ENCODE measurements at places on chromosomes 4 and X.

DNA sequence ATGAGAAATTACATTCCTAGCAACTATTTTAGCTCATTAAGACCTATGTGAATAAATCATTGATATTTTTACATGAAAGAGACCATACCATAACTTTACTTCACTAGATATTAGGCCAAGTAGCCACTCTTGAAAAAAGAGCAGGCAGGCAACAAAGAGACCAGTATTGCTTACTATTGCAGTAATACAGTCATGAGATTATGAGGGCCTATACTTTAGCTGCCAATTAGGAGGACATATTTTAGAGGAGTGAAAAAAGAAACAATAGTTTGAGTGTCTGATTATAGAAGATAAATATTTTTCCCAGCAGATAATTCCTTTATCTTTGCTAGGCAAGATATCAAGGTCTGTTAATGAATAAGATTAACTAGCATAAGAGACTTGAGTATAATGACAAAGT, 739.0 kb downstream of the GRID2 start:
- no peak for DNase-seq

- no peak for DNase-seq
Observed at GRCh38 chr4:149116806-149117205, 674.6 kb upstream of the NR3C2 start.

DNA sequence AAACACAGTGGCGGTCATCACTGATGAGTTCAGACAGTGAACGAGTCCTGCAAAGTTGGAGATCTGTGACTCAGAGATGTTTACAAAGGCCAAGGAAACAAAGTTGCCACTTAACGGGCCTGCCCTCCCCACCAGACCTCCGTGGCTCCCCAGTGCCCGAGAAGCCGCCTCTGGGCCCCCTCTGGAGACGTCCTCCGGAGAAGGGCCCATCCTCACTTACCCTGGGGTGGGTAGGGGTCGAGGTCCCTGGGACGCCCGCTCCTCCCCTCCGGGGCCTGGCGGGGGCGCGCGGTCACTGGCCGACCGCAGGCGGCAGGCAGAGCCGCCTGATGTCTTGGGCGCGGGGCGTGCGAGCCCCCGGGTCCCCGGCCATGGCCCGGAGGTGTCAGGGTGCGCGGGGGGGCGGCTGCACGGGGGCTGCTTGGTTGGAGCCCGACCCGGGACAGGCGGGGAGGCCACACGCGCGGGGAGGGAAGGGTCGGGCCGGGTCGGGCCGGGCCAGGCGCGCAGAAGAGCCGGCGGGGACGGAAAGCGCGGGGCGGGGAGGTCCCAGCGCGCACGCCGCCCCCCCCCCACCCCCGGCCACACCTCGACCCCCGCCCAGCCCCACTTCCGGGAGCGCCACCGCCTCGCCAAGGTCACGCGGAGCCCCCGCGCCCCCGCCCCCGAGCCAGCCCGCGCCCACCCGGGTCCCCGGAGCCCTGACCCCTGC, 529 bp downstream of the DHRSX start:
- DNase-seq: no peak

GRCh38 chr4:183589461-183590099, 69.4 kb downstream of the RWDD4 start:
- no peak for DNase-seq

DNA sequence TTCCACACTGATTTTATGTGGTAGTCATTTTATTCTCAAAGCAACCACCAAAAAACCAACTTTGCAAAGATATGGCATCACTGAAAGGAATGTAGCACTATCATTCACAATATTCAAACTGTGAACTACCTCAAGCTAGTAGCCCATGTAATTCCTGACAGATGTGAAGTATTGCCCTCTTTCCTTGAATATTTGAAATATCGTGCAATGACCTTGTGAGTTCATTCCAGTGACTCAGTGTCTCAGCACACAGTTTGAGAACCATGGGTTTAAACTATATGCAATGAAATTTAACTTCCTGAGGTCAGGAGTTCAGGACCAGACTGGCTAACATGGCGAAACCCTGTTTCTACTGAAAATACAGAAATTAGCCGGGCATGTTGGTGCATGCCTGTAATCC, 20.9 kb upstream of the IQCM start:
- no peak for DNase-seq

GRCh38 chr4:144985014-144985413, 113.0 kb downstream of the ANAPC10 start:
- no peak for DNase-seq

GRCh38 chr4:87973283-87974169, 2.0 kb upstream of the SPP1 start:
- DNase-seq: no peak

- DNase-seq: no peak
Observed at GRCh38 chr4:65599340-65599739, 70.9 kb downstream of the EPHA5 start.

GRCh38 chr4:104022226-104022625, 302.4 kb upstream of the TACR3 start:
- no peak for DNase-seq

DNA sequence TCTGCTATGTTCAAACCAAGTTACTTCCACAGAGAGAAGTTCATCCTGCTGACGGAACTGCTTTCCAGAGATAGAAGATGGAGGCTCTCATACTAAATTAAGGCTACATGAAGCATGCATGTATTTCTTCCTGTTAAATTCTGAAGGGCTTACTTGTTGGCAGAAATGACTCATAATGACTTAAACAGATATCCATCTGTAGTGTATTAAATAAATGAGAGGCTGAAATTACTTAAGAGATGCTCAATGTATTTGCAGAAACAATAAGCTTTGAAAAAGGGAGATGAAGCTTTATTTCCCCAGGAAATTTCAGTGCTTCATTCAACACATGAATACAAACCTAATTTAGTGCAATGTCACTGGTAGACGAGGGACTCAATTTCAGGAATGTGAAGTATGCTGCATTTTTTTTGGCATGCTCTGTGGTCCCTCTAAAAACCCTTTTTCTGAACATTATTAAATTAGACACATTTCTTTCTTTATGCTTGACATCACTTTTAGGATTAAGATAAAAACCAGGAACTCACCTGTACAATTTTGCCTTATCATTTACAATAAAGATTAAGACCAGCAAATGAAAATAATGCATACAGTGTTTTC, 759.1 kb upstream of the POU3F4 start:
- no peak for DNase-seq

DNA sequence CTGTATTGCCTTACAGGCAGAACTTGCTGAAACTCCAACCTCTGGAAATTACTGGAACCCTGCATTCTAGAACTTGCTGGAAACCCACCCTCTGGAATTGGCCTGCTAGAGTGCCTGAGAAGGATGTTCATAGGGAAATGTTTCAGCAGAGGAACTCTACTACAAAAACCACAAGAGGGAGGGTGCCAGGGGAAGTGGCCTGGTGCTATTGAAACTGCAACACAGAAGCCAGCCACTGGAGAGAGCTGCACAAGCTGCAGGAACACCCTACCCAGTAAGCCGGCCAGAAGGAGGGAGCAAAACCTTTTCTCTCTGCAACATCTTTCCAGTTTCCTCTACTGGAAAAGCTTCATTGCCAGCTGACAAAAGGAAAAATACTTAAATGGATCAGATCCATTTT, 2.5 kb upstream of the BRWD3 start:
- no peak for DNase-seq

- DNase-seq: no peak
Observed at GRCh38 chr4:80008351-80008750, 64.7 kb downstream of the ANTXR2 start.

GRCh38 chrX:152137771-152138387, 498 bp downstream of the MAGEA10 start:
- no peak for DNase-seq

DNA sequence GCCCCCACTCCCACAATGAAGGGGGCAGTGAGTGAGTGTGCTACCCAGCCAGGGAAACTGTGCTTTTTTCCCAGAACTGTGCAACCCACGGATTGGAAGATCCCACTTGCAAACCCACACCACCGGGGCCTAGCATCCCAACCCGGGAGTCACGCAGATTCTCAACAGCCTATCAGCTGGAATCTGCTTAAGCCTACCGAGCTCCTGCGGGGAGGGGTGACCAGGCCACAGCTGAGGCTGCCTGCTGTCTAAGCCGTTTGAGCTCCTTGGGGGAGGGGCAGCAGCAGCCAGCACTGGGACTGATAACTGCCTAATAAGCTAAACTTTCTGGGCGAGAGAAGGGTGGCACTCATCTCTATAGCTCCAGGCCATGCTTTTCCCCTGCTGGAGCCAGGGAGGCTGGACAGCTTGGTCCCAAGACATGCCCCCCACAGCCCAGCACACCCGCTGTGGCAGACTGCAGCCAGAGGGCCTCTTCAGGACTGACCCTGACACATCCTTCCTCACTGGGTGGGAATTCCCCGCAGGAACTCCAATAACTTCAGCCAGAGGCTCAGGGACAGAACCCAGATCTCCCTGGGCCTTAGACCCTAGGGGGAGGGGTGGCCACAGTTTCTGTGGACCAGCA, 161.3 kb upstream of the MAGEB18 start:
- DNase-seq: no peak

GRCh38 chr4:84796394-84796793, 170.1 kb downstream of the WDFY3 start:
- no peak for DNase-seq

- DNase-seq: no peak
Observed at GRCh38 chrX:27600686-27601085, 10.5 kb downstream of the DCAF8L2 start.

GRCh38 chr4:14445882-14446281, 556.4 kb upstream of the CPEB2 start:
- no peak for DNase-seq

DNA sequence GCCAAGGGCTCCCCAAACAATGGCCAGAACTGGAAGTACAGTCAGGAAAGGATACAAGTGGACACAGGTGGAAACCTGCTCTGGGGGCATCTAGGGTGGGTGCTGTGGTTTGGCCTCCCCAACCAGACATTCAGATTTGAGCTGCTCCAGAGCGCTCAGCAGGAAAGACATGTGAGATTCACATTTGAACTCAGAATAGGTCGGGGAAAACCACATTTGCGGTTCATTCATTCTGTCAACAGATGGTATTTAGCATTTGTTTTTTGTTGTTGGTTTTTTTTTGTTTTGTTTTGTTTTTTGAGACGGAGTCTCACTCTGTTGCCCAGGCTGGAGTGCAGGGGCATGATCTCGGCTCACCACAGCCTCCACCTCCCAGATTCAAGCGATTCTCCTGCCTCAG, 44.0 kb downstream of the STEEP1 start:
- DNase-seq: no peak

DNA sequence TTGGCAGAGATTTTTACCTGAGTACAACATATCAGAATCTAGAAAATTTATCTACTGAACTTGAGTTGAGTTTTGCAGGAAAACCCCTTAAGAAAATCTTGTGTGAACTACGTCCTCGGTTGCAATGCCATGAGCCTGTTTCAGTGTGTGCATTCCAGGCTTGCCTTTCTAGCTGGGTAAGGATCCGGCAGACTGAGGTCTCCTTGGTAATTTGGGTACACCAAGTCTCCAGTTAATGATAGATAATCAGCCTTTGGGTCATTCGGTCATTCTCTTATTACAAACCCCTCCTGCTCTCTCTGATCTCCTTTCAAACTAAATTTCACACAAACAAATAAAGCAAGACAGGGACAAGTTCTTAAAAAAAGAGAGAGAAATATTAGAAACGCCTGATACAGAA, 5.9 kb upstream of the HAND2 start:
- no peak for DNase-seq

DNA sequence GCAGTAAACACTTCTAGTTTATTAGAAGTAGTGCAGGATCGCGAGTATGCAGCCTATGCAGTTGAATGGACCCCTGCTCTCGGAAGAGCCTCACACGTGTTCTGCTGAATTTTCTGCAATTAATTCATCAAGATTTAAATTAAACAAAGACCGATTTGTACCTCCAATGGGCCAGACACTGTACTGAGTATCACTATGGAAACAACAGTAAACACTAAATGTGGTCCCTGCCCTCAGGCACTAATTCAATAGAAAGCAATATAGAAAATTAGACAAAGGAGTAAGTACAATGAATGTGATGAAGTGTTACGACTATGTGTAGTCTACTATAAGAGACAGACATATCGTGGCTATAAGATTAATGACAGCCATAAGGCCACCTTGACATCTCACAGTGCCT, 740.3 kb upstream of the FRG1 start:
- no peak for DNase-seq

DNA sequence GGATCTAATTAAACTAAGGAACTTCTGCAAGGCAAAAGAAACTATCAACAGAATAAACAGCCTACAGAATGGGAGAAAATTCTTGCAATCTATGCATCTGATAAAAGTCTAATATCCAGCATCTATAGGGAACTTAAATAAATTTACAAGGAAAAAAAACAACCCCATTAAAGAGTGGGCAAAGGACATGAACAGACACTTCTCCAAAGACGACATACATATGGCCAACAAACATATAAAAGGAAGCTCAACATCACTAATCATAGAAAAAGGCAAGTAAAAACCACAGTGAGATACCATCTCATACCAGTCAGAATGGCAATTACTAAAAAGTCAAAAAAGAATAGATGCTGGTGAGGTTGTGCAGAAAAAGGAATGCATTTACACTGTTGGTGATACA, 134.8 kb upstream of the PAQR3 start:
- no peak for DNase-seq

GRCh38 chr4:153221783-153222706, 17.8 kb downstream of the TRIM2 start:
- no peak for DNase-seq

GRCh38 chrX:47112316-47112954, 32.1 kb downstream of the NDUFB11 start:
- DNase-seq: no peak

DNA sequence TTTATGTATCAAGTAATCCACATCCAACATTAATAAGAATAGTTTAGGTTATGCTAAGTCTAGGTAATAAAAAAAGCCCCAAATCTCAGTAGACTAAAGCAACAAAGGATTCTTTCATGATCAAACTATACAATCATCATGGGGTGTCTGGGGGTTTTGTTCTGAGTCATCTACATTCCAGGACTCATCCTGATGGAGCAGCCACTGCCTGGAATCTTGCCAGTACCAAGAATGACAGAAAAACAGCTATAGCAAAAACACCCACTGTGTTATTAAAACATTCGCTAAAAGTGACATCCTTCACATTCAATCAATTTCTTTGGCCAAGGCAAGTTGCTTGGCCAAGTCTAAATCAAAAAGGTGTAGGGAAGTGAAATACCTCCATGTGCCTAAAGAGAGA, 3.9 kb upstream of the ARHGEF38 start:
- DNase-seq: no peak

DNA sequence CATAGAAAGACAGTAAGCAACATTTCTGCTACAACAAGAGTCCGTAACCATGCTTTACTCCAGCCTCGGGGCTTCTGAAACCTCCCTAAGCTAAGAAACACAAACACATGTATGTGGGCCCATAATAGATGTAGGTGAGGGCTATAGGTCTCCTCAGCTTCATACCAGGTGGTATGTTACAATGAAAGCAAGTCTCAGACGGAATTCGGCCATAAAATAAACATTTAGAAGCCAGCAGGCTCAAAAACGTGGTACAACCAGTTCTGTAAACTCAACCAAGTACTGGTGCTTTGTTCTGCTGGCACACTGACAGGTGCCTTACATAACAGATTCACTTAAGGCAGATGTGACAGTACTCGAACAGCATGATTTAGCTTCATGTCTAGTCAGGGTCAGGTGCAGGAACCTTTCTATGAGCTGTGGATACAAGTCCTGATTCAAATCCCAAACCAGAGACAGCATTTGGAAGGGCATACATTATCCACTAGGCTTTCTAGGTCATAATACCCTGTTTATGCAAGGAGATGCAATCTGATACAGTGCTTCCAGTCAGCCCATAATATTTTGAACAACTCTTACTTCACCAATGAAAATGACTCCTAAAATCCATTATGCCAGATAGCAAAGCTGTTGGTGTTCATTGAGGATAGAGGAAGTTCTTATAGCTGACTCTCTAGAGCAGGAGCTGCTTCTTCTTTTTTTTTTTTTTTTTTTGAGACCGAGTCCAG, 113.8 kb upstream of the ENPP6 start:
- DNase-seq: no peak

Measured in cortex of kidney (tissue), 1 donor.